AML-193 (cell line): ENCODE measurements at places on chromosomes 1 and 21.

- DNase-seq, result no peak
Measured at GRCh38 chr1:27427816-27428315, 35.4 kb downstream of the GPR3 start.

- peak; percentile 64 for DNase-seq
Measured at GRCh38 chr21:44845418-44846223, 27.8 kb upstream of the SUMO3 start.

- DNase-seq, result no peak
Measured at GRCh38 chr1:22428672-22429071, 23.0 kb upstream of the ZBTB40 start.

- no peak for DNase-seq
Measured at GRCh38 chr1:194774535-194774934, 1588.1 kb upstream of the B3GALT2 start.

GRCh38 chr1:42743317-42744147 is 3.5 kb upstream of the CLDN19 start:
- DNase-seq, result no peak

DNA sequence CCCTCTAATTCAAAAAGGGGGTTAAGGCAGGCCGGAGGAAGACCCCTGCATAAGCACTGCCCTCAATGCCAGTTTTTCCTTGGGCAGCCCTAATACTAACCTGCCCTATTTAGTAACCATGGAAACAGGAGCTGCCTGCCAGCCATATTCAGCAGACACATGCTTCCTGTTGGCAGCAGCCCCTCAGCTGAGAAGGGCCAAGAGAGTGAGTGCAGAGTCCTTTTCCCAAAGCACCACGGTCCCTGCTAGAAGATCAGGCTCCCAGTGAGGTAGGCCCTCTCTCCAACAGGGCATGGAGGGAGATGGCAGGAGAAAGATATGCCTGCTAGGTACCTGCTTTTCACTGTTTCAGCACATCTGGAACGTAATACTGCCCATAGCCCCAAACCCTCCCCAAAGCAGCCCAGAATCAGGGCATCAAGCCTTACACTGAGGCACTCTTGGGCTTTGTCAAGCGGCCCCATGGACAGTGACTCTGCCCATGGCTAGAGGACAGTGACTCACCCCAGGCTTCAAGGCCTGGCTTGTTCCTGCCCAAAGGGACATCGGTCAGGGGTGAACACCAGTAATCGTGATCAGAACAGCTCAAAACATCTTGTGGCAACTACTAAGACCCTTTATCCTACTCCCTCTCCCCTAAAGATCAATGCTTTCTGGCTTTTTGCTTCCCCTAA is 64.5 kb downstream of the BCAR3 start:
- DNase-seq, result no peak

DNA sequence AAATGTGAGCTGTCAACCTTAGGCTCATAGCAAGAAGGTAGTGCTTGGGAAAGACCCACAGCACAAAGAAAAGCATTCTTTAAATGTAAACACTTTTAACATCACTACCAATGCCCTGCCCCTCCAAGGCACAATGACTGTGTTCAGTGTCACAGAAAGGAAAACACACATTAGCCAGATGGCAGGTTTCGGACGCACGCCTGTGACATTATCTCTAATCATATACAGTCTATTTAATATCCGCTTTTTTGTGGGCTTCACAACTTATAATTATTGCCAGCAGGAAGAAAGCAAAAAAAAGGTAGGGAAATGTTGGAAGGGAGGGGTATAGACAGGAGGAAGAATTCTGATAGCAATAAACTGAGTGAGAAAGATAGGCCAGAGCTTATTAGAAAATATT is 112.4 kb upstream of the BEND5 start:
- DNase-seq, result no peak

GRCh38 chr1:55378582-55378981 is 163.4 kb upstream of the USP24 start:
- DNase-seq, result no peak

GRCh38 chr1:154760469-154760933 is 109.6 kb downstream of the KCNN3 start:
- no peak for DNase-seq

- DNase-seq, result no peak
Measured at GRCh38 chr1:213333121-213333520, 282.1 kb downstream of the RPS6KC1 start.

DNA sequence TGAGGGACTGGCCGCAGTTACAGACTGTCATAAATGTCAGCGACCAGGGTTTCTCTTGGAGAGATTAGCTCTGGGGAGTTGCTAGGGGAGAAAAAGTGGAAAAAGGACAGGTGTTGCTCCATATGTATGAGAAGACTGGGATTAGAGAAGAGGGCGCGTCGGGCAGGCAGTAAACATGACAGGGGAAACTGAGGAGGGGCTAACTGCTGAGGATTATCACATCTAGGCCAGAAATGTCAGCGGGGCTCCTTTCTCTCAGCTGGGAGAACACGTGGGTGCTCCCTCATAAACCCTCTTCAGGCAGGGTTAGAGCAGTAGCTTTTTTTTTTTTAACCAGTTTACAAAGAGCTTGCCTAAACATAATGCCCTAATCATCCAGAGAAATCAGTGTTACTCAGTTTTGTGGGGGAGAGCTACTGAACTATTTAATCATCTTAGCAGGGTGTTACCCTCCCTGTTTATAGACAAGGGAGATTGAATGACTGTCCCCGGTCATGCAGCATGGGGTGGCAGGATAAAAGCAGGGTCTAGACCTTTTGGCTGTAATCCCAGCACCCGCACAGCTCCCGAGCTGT is 35.2 kb downstream of the ELAPOR1 start:
- no peak for DNase-seq

- DNase-seq, result no peak
Measured at GRCh38 chr1:19441048-19441780, 44.1 kb downstream of the CAPZB start.

DNA sequence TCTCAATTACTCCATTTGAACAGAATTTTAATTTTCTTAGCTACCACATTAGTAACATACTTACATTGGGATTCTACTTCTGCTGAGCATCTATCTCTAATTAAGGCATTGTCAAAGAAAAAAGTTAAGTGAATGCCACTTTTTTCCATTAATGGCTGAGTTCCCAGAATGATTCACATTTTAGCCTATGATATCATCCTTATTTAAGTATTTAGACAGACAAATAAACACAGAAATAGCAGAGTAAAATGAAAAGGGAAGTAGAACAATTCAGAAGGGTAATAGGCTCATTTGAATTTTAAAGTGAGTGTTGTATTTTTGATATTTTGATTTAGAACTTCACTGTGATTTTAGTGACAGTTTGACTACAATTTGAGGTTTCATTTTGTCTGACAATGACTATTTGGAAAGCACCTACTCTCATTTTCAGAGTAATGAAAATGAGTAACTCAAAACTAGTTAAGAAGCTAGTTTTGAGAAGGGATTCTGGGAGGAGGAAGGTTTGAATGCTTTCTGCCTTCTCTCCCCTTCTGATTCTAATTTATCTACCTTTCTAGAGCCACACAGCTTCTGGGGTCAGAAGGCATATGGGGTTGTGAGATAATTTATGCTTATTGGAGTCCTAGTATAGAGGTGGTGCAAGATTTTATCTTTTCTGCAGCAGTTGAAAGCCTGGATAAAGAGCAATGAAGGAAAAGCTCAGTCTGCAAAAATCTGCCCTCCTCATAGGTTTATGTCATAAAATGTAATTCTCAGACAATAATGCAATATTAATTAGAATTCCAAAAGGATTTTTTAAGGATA is 15.5 kb downstream of the LYPLAL1 start:
- DNase-seq, result no peak

- no peak for DNase-seq
Measured at GRCh38 chr1:97488530-97488929, 432.3 kb downstream of the DPYD start.

GRCh38 chr1:188778578-188778977 is 1699.1 kb downstream of the BRINP3 start:
- DNase-seq, result no peak

GRCh38 chr1:32702599-32703478 is at the start of gene SYNC:
SYNC (minus strand) TSS chr1:32702770; CDS start chr1:32702660, 110 bp downstream.
- DNase-seq, result no peak

GRCh38 chr1:180851995-180852887 is 60.5 kb upstream of the KIAA1614 start:
- peak; percentile 68 for DNase-seq

DNA sequence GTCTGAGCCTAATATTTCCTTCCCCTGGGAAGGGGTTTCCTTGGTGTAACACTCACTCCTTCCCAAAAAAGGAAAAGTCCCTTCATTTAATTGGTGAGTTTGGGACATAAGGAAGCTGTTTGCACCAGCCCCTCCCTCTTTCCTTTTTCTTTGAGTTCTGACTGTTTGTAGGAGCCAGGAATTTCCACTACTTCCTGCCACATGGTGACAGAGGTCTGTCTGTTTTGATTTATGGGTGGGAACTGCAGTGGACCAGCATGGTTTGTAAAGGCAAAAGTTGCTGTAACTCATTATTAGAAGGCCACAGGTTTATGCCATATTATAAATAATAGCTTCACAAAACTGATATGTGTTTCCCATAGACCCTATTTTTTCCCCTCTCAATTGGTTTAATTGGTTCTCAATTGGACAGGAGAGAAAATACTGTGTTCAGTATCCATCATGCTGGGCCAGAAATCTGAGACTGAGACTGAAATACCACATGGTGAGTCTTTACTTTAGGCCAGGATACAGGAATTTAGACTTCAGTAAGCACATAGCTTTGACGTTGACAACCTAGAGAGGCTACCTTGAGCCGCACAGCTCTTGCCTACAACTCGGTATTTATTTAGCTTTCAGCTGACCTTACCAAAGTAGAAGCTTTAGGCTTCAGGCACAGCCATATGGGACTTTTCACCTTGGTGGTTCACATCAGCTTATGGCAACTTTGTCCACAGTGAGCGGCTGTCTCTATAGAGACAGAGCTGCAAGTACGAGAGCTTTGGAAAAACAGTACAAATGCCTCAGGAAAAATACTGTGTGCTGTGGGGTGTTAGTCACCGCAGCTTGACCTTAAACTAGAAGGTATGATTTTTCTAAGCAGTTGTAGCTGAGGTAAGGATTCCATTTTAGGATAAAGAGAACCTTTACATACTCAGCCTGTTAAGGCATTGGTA is 40.0 kb upstream of the RGS7 start:
- no peak for DNase-seq

DNA sequence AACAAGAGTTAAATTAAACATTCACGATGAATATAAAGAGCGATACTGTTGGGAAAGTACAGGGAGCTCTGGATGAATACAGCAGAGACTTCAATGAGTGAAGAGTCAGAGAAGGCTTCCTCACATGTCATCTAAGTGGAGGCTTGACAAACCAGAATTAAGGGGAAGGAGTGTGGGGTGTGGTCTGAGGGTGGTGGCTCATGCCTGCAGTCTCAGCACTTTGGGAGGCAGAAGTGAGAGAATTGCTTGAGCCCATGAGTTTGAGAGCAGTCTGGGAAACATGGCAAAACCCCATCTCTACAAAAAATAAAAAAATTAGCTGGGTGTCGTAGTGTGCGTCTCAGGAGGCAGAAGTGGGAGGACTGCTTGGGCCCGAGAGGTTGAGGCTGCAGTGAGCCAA is 8.7 kb downstream of the SDHB start:
- DNase-seq, result no peak

DNA sequence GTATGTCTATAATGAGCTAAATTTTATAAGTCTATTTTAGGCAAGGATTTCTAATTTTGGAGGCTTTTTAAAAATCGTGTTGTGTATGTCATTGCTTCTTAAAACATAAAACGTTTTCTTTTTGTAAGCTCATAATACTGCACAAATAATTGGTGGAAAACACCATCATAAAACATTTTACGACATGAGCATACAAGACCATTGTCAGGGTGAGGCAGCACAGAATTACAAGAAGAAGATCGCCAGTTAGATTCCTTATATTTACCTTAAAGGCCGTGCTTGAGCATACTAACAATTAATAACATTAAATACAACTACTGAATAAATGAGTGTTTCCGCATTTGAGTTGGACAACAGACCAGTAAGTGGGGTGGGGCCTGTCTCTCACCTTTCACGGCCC is 19.1 kb upstream of the LMX1A start:
- DNase-seq, result no peak

DNA sequence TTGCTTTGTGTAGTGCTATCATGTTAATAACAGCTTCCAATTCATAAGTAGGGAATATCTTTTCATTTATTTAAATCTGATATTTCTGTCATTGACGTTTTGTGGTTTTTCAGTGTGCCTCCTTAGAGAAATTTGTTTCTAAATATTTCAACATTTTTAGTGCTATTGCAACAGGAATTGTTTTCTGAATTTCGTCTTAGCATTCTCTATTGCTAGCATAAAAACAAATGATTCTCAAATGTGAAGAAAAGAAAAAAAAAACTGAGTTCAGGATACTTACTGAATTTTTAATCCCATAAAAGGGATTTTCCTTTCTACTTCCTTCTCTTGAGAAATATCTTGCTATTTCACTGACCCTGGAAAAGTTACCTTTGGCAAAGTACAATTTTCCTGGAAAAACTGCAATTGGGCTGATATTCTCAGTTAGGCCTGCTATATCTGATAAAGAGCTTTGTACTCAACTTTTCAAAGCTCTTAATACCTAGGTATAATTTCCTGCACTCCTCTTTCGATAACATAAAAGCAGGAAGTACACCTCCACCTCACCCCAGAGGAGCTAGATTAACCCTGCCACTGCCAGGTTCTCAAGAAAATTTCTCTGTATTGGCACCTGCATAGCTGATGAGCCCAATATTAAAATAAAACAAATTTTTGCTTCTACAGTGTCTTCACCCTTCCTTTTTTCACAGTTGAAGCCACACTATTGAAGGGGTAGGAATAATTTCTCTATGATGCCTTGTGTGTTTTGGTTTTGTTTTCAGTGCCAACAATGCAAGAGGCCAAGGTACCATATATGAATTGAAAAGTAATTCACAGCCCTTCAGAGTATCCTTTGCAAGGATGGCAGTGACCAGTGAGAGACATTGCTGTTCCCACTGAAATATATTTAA is 35.6 kb downstream of the PTPN14 start:
- peak; percentile 18 for DNase-seq

- DNase-seq, result no peak
Measured at GRCh38 chr1:162292422-162292849, 84.2 kb downstream of the SPATA46 start.

DNA sequence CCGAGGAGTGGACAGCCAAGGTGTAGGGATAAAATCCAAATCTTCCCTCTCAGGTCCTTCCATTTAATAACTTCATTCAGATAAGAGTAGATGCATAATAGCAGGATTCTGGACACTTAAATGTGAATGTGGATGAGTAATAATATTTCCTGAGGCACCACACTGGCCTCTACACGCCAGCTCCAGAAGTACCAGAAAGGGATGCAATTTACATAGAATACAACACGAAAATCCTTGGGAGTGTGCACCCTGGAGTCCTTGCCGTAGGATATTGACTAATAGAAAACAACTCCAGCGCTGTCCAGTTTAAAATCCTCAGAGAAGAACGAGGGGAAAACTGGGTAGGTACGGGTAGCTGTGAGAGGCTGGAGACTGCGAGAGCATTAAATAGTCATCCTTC is 6.9 kb downstream of the PLXNA2 start:
- no peak for DNase-seq

GRCh38 chr1:78333502-78333901 is 157.3 kb upstream of the PTGFR start:
- DNase-seq, result no peak
